ENCODE measurements at places on chromosomes 3 and 15.
A peak's percentile ranks its signal among the peaks of the same experiment; 100 is the strongest.

DNA sequence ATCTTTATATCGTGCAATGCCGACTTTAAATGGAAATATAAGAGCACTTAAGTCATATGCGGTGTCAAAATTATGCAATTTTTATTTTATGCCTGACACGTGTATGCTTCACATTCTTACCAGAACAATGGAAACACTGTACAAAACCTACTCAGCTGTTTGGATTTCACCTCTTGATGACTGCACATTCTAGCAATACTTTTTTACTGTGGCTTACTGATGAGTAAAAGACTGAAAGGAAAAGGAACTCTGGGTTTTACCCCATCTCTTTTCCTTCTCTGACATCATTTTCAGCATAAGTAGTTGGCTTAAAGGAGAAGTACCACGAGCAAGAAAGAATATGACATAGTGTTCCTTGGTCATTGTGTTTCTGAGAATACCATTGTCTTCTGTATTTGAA lies 142.8 kb downstream of the POLR2M start:
- no peak for DNase-seq

GRCh38 chr15:69225355-69226022 lies 65.1 kb downstream of the GLCE start:
- DNase-seq, result no peak

DNA sequence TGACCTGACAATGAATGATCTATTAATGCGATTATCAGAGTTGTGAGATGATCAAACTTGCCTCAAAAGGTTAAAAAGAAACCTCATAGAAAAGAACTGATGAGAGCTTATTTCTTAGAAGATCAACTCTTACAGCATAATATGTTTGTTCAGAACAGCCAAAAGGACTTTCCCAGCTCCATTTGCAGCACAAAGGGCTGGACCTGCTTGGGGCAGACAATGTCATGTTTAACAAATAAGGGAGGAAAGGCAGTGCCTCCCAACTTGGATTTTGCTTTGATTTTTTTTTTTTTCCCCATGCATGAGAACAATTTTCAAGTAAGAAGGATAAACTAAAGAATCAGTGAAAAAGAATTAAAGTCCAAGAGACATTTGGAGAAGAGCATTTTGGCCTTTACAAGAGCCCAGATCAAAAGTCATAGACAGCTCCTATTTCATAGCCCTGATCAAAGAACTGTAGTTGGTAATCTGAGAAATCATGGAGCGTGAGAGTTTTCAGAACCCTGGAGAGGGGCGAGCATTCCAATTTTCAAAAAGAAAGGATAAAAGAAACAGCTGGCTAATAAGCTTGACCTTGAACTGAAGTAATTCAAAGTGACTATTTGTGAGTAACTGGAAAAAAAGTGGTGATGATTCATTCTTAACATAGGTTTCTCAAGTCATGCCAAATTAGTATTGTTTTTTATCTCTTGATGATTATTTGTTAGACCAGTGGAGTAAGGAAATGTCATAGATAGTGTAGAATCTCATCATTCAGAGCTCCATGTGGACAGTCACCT lies 136.0 kb upstream of the CFAP20DC start:
- no peak for DNase-seq

GRCh38 chr15:93028111-93028631 lies 60.8 kb downstream of the RGMA start:
- no peak for DNase-seq

DNA sequence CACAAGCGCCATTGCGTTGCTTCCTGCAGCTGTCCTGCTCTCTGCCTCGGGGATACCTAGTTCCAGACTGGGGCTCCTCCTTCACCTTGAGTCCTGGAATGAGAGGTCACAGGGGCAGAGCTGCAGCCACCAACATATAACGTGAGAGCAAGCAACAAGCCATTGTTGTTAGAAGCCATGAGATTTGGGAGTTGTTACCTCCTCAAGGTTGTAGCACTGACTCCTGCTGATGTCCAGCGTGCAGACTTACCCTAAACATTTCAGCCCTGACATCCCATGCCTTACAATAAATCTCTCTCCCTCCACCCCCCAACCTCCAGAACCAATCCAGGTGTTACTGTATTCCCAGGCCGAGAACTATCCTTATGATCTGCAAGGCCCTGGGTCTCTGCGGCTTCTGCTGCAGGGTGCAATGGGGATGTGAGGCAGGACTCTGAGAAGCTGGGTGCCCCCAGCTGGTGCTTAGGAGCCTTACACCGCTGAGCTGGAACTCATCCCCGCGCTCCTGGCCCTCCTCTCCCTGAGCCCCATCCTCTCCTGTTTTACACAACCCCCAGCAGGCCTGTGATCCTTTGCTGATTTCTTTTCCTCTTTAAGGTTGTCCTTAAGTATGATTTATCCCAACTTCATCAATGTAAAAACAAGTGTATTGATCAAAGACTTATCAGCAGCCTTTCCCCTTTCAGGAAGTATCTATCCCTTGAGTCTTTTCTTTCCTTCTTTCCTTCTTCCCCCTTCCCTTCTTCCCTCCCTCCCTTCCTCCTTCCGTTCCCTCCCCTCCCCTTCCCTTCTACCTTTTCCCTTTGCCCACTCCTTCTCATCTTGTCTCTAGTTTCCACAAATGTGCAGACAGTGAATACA lies 84.2 kb upstream of the ABHD2 start:
- DNase-seq, result no peak

GRCh38 chr3:117405359-117405758 lies 695.8 kb downstream of the TUSC7 start:
- peak; percentile 67 for DNase-seq

DNA sequence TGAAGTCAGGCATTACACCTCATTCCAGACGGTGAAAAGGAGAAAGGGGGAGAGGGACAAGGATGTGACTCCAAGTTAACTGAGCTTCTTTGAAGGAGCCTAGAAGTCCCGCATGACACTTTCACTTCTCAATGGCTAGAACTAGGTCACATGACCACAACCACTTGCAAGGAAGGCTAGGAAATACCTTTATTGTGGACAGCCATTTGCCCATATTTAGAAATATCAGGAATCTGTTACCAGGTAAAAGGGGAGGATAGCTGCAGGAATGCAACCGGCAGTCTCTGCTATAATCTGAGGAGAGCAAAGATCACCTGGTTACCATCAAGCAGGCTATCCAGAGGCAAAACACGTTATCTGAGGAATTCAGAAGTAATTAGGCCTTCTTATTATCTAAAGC lies 28.9 kb upstream of the PXYLP1 start:
- DNase-seq, result no peak

DNA sequence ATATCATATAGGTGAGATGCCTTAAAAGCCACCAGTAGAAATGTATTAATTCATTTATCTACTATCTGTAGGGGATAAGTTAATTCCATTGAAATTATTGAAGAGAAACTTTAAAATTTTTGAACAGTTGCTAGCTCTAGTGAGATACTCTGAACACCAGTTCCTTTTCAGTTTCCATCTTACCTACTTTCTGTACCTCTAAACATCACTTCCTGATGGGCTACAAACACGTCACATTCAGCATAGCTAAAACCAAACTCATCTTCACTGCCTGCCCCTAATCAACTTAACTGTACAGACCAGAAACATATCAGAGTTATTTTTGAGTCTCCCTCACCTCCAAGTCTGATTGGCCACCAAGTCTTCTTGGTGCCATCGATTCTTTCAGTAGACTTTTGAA lies 88.9 kb downstream of the FEZF2 start:
- no peak for DNase-seq

DNA sequence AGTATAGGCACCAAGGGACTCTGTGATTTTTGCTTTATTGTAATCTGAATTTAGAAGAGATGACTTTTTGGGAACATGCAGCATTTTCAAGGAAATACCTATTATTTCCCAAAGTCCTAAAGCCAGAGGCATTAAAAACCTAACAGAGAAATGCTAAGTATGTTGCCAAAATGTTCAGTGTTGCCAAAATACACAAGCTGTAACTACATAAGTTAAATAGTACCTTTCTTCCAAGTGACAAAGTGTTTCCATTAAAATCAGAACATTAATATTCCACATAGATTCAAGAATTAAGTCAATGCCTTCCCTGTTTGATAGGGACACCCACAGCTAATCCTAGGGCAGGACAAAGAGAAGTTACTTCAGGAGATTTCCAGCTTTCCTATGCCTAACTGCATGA lies 42.0 kb downstream of the MKRN2 start:
- DNase-seq, result no peak

DNA sequence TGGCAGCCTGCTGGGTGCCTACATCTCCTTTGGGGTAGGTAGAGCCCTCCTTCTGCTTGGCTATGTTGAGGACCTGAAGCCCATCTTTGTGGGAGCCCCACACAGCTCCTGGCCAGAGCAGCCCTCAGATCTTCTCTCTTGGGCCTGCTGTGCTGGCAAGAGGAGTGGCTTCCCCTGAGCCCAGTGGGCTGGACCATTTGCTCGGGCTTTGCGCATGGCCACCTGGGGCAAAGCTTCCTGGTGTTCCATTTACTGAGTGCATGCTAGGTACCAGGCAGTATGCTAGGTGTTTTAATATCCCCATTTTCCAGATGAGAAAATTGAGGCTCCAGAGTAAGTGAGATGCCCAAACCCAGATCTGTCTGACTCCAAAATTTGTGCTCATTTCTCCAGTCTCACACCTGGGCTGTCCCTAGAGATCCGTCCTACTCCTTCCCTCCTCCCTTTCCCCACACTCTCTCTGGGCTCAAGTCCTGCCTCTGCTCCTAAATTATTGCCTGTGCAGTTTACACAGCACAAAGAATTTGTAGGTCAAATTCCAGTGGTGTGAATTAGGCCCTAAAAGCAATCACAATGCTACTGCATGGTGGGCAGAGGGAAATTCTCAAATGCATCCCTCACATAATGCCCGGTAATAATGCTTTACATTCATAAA lies 39.7 kb downstream of the SLC28A1 start:
- DNase-seq, result no peak

DNA sequence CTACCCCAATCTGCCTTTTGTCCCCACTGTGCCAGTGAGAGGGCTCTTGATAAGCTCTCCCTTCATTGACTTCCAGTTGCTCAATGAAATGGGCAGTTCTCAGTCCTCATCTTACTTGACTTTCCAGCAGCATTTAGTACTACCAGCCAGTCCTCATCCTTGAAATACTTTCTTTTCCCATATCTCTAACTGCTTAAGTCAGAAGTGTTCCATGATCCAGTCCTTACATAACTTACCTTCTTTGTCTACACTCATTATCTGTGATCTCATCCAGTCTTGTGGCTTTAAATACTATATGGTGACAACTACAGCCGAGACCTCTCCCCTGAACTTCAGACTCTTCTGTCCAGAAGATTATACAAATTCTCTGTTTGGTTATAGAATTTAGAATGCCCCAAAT lies 28.7 kb downstream of the RARRES1 start:
- DNase-seq, result no peak

DNA sequence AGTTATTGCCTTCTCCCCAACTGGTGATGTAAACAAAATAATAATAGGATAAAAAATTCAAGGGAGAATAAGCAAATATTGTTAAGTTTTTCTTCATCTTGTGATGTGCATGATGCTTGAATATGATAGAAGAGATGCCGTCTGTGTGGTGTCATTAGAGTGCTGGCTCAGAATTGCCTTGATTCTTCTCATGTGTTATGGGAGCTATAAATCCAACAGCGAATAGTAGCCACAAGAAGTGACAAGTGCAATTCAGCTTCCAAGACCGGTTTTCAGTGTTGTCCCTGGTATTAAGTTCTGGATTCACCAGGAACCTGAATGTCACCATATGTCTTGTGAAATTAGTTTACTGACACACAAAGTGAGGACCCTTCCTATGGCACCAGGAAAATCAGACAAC lies 547.0 kb downstream of the NSUN3 start:
- no peak for DNase-seq

- no peak for DNase-seq
These were observed 77.8 kb downstream of the SLC25A26 start for GRCh38 chr3:66298591-66298990.

DNA sequence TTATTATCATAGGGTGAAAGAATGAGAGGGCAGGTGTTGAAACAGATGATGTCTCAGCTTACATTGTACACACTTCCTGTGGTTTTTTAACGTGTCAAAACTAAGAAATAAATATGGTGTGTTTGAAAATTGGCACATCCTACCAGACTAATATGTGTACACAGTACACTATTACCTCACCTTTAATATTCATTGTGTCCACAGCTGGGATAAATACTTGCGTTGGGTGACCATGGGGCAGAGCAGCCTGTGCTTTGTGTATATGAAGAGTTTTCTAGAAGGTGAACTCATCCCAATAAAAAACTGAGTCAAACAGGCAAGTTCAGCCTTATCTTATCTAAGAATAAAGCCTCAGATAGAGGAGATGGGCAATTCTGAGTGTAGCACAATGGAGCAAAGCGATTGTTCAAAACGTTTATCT lies 17.3 kb downstream of the SUCNR1 start:
- peak; percentile 70 for DNase-seq

- DNase-seq, result no peak
These were observed 22.0 kb upstream of the SKOR1 start for GRCh38 chr15:67803299-67803698.

- DNase-seq, result peak; percentile 7
These were observed 92.0 kb downstream of the SNRK start for GRCh38 chr3:43378066-43378935.

DNA sequence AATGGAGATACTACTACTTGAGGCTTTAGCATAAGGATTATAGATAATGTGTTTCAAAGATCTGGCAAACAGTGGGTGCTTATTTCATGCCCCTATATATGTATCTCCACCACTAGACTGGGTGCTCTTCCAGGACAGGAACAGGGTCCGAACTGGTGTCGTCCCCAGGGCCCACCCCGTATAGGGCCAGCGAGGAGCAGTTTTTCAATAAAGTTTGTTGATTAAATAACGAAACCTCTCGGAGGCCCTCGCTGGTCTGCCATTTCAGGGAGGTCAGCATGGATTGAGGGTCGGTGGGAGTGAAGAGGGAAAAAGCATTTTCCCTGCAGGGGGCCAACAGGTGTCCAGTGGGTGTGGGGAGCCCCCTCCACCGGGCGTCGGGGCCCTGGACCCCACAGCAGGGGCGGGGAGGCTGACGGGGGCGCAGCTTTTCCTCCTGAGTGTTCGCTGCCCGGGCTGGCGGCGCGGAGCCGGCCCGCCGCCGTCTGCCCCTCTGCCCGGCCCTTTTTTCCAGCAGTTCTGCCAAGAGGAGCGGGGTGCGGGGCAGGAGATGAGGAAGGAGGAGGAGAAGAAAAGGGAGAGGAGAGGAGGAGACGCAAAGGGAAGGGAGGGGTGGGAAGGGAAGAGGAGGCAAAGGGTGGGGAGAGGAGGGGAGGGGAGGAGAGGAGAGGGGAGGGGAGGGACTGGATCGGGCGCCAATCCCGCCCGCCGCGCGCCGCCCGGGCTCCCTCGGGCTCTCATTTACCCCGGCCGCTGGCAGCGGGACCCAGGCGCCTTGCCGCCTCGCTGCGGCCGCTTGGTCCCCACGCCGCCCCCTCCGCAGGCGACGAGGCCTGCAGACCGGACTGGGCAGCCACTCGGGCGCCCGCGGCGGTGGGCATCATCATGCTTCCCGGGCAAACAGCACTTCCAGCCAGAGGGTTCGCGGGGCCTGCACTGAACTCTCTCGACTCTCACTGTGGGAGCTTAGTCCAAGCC lies 66.3 kb downstream of the ISG20 start:
- no peak for DNase-seq

- no peak for DNase-seq
These were observed 27.2 kb downstream of the FAM98B start for GRCh38 chr15:38481113-38481512.

- no peak for DNase-seq
These were observed 20.5 kb upstream of the LYZL4 start for GRCh38 chr3:42430781-42431532.

- peak; percentile 63 for DNase-seq
These were observed 90.7 kb downstream of the IGF2BP2 start for GRCh38 chr3:185733980-185734724.
